H1 (cell line): ENCODE measurements at places on chromosomes 1 and 21. TPM values are rescaled to one million over a fixed set of nuclear protein-coding genes. Genes with fewer than 3 reads are reported as not detected.

GRCh38 chr1:191866155-191866554, 292.1 kb upstream of the RGS18 start:
- no peaks in the 10 kb centered on the region for H3K27me3 ChIP-seq
- DNase-seq: no peak
- H3K36me3 ChIP-seq: no peaks in the 10 kb centered on the region
- H3K4me3 ChIP-seq: no peak overlapping the region

GRCh38 chr1:223006917-223007648, 136.0 kb downstream of the TLR5 start:
- H3K36me3 ChIP-seq: no peaks in the 10 kb centered on the region; the same call in 1 of the 2 replicates
- H3K27me3 ChIP-seq: no peaks in the 10 kb centered on the region
- DNase-seq: no peak
- peaks cover 5% of the 10 kb centered on the region; the same call in 1 of the 2 replicates for H3K4me1 ChIP-seq
- no peak overlapping the region for H3K4me3 ChIP-seq

GRCh38 chr1:2990376-2991115, 30.7 kb upstream of the ACTRT2 start:
- H3K27me3 ChIP-seq: no peaks in the 10 kb centered on the region
- H3K4me1 ChIP-seq: no peaks in the 10 kb centered on the region
- no peak overlapping the region for H3K4me3 ChIP-seq
- no peak overlapping the region for H3K27ac ChIP-seq
- no peaks in the 10 kb centered on the region for H3K36me3 ChIP-seq
- no peak for DNase-seq

DNA sequence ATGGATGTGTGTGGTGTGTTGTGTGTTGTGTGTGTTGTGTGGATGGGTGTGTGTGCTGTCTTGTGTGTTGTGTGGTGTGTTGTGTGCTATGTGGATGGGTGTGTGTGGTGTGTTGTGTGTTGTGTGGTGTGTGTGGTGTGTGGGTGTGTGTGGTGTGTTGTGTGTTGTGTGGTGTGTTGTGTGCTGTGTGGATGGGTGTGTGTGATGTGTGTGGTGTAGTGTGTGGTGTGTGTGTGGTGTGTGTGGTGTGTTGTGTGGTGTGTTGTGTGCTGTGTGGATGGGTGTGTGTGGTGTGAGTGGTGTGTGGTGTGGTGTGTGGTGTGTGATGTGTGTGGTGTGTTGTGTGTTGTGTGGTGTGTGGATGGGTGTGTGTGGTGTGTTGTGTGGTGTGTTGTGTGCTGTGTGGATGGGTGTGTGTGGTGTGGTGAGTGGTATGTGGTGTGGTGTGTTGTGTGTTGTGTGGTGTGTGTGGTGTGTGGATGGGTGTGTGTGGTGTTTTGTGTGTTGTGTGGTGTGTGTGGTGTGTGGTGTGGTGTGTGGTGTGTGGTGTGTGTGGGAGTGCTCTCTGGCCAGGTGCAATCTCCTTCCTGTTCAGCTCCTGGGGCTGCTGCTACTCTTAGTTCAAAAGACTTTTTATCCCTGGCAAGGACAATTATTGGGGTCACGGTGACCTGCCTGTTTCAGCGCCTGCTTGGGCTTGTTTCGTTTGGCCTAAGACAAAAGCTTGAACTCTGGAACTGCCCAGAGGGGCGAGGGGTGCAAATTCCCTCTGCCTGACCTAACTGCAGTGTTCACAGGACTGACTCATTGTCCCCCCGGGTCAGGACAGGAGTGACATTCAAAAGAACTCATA, 101.1 kb downstream of the UBIAD1 start:
- no peaks in the 10 kb centered on the region for H3K27me3 ChIP-seq
- DNase-seq: no peak
- no peaks in the 10 kb centered on the region for H3K36me3 ChIP-seq
- H3K4me1 ChIP-seq: peaks cover 3% of the 10 kb centered on the region

DNA sequence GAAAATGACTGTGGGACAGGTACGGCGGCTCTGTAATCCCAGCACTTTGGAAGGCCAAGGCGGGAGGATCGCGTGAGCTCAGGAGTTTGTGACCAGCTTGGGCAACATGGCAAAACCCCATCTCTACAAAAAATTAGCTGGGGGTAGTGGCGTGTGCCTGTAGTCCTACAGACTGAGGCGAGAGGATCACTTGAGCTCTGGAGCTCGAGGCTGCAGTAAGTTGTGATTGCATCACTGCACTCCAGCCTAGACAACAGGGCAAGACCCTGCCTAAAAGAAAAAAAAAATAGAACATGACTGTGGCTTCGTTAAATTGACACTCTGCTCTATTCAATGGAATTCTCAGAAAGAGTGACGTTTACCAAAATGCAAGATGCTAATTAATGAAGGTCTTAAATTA, 3.9 kb upstream of the DBT start:
- no peak overlapping the region for H3K27ac ChIP-seq
- no peaks in the 10 kb centered on the region for H3K27me3 ChIP-seq
- no peaks in the 10 kb centered on the region for H3K36me3 ChIP-seq
- no peak overlapping the region for H3K4me3 ChIP-seq

GRCh38 chr1:167344112-167344511, 123.4 kb downstream of the POU2F1 start:
- H3K27ac ChIP-seq: no peak overlapping the region
- no peak for DNase-seq
- no peaks in the 10 kb centered on the region for H3K27me3 ChIP-seq
- H3K4me1 ChIP-seq: peaks cover 13% of the 10 kb centered on the region
- H3K36me3 ChIP-seq: no peaks in the 10 kb centered on the region
- H3K4me3 ChIP-seq: no peak overlapping the region

- no peaks in the 10 kb centered on the region; the same call in 1 of the 2 replicates for H3K27me3 ChIP-seq
- H3K4me1 ChIP-seq: 0 out of 2 replicates have a peak, but pooled peaks cover 5% of the 10 kb centered on the region
- DNase-seq: no peak
- H3K36me3 ChIP-seq: no peaks in the 10 kb centered on the region
- H3K4me3 ChIP-seq: no peak overlapping the region
Measured at GRCh38 chr1:20348326-20348915, 57.7 kb downstream of the VWA5B1 start.

DNA sequence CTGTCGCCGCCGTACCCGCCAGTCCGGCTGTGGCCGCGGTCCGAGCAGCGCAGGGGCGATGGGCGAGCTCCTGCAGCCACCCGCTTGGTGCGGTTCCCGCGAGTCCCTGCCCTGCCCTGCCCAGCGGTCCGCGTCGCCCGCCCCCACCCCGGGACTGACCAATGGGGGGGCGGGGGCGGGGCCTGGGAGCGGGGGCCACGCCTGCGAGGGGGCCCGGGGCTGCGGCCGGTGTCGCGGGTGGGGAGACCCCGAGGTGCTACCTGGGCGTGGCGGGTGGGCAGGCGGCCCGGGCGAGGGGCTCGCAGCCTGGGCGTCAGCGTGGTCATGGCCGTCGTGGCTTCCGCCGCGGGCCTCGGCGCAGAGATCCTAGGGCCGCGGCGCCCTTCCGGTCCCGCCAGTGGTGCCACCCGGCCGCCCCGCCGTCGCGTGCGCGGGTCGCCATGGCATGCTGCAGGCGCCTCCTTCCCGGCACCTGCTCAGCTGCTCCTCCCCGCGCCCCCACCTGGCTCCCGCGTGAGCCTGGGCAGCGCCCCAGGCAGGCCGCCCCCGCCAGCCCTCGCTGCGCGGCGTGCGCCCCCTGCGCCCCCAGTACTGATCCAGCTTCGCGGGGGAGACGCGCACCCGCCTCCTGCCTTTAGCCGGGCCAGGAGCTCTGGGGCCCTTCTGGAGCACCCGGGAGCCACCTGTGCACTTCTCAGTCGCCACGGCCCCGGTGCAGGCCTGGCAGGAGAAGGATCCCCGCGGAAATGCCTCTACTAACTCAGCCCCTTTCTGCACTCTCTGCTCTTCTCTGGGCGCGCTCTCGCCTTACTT, at the start of gene BMP8B:
Gene BMP8B (minus strand): TSS at position 108 of the 813 bp plus-strand sequence. CDS start 380 bp downstream, outside the sequence.
- H3K4me1 ChIP-seq: no peaks in the 10 kb centered on the region
- H3K27ac ChIP-seq: no peak within 1 kb of the TSS
- H3K36me3 ChIP-seq: no peaks in the 10 kb centered on the region
- no peak for DNase-seq

DNA sequence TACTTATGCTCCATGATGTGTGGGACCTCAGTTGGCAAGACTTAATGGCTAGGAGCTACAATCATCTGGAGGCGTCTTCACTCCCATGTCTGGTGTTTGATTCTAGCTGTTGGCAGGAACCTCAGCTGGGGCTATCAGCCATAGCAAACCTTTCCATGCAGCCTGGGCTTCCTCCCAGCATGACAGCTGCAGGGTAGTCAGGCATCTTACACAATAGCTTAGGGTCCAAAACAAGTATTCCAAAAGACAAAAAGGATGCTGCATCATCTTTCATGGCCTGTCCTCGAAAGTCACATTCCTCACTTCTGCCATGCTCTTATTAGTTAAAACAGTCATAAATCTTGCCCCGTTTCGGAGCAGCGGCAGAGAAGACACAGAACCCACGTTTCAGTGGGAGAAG, 90.9 kb downstream of the LRRC8C start:
- H3K27me3 ChIP-seq: no peaks in the 10 kb centered on the region
- H3K36me3 ChIP-seq: no peaks in the 10 kb centered on the region
- no peak overlapping the region for H3K4me3 ChIP-seq
- DNase-seq: no peak

DNA sequence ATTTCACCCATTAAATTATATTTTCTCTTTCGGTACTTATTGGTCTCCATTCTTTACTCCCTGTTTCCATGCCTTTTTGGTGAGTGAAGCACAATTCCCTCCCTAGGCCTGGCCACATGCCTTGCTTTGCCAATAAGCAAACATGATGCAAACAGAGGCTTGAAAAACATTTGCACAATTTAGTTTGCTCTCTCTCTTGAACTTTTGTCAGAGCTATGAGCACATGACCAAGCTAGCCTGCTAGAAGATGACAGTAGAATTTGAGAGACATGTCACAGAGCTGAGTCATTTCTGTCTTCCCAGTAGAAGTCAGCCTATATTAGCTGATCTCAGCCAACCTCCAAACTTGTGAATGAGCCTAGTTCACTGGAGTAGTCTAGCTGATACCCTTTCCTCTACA, 24.6 kb downstream of the ANGPTL3 start:
- H3K4me1 ChIP-seq: 0 out of 2 replicates have a peak, but pooled peaks cover 2% of the 10 kb centered on the region
- no peak for DNase-seq
- H3K27ac ChIP-seq: no peak overlapping the region

DNA sequence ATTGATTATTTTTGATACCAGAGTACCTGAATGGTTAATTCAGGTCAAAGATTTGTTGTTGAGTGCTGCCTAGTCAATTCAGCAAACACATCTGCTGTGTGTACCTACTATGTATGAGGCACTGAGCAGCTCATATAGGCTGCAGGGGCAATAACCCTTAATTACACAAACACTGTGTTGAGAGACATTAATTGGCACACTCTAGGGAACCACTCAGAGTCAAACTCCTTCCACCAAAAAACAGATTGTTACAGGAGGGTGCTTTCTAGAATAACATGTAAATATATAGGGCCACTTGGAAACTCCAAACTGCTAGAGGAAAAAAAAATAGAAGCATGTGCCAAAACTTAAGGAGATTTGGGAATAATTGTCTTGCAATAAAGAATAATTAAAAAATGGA, 31.3 kb downstream of the UBE2U start:
- no peaks in the 10 kb centered on the region for H3K4me1 ChIP-seq
- H3K27ac ChIP-seq: no peak overlapping the region
- H3K36me3 ChIP-seq: no peaks in the 10 kb centered on the region
- DNase-seq: no peak
- H3K4me3 ChIP-seq: no peak overlapping the region

DNA sequence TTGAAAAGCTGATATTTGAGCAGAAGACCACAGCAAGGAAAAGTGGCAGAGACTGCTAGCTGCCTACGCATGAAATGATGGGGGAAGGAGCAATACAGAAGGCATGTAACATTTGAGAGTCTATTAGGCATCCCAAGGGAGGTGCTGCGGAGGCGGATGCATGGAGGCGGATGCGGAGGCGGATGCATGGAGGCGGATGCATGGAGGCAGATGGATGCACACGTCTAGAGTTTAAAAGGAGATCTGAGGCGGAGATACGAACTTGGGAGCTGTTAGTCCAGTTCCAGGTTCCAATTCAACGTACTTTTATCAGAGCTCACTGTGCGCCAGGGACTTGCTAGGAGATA, 744 bp upstream of the DDX20 start:
- H3K36me3 ChIP-seq: no peaks in the 10 kb centered on the region
- H3K27ac ChIP-seq: peak overlapping the region; percentile 86
- peaks cover 3% of the 10 kb centered on the region for H3K4me1 ChIP-seq
- peak overlapping the region; percentile 89 for H3K4me3 ChIP-seq
- no peak for DNase-seq
- H3K27me3 ChIP-seq: no peaks in the 10 kb centered on the region

DNA sequence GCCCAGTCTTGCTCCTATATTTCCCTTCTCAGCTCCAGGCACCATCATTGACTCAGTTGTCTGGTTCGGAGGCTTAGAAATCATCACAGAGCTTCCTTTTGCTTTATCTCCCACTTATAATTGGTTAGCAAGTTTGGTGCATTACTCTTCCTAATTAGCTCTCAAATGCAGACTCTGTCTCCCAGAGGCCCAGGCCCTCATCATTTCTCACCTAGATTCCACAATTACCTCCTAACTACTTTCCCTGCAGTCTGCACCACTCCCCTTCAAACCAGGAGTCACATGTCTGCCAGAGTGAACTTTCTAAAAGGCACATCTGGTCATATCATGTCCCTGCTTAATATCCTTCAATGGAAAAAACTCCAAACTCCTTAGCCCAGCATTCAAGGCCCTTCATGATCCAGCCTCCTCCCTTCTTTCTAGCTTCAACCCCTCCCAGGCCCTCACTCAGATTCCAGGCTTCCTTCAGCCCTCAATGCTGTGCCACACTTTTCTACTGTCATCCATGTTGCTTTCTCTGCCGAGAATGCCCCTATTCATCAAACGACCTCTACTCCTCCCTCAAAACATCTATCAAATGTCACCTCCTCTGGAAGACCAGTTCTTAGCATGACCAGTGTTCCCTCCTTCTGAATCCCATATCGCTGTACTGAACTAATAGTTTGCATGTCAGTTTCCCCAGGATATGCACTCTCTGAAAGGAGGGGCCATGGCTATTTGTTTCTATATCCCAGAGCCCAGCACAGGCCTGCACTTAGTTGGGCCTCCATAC, 30.7 kb downstream of the SYT2 start:
- no peaks in the 10 kb centered on the region for H3K27me3 ChIP-seq
- H3K36me3 ChIP-seq: no peaks in the 10 kb centered on the region
- DNase-seq: no peak
- no peak overlapping the region for H3K27ac ChIP-seq

- peaks cover 8% of the 10 kb centered on the region; the same call in 1 of the 2 replicates for H3K4me1 ChIP-seq
- DNase-seq: no peak
- no peaks in the 10 kb centered on the region for H3K36me3 ChIP-seq
- no peaks in the 10 kb centered on the region for H3K27me3 ChIP-seq
- H3K27ac ChIP-seq: no peak overlapping the region
- no peak overlapping the region for H3K4me3 ChIP-seq
Measured at GRCh38 chr1:11335417-11336056, 62.5 kb downstream of the UBIAD1 start.

DNA sequence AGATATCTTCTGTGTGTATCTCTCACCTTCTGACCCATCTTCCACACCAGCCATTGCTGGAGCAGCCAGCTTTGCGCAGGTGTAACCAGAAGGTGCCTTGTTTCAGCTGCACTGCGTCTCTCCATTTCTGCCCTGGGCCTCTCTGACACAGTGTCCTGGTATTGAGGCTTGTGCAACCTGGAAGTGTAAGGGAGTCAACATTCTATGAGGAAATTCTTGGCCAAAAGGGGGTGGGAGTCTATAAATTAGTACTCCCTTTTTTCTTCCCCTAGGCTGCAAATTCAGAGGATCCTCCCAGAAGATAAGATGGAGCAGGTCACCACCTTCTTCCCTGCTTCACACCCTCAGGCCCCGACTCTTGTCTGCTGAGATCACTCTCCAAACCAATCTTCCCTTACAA, 109.1 kb downstream of the MRPS6 start:
- peaks cover 3% of the 10 kb centered on the region for H3K27me3 ChIP-seq
- DNase-seq: no peak
- peaks cover 22% of the 10 kb centered on the region for H3K4me1 ChIP-seq

The MTF2 gene
- total RNA-seq: 101 and 102 TPM in 2 replicates

The AK5 gene
- 5.2 and 7.1 TPM in 2 replicates for total RNA-seq

The BRINP3 gene
- total RNA-seq: 0.36 TPM in 1 of 2 replicates, not detected in the other

The FAM151A gene
- total RNA-seq: not detected in 2 replicates

The CELA3B gene
- not detected in 2 replicates for total RNA-seq

The FCGR3B gene
- not detected in 2 replicates for total RNA-seq

The HES2 gene
- total RNA-seq: 0.15 and 0.36 TPM in 2 replicates

The COX20 gene
- total RNA-seq: 28.8 and 33.6 TPM in 2 replicates
